ENCODE measurements at places on chromosomes 6 and 20.

DNA sequence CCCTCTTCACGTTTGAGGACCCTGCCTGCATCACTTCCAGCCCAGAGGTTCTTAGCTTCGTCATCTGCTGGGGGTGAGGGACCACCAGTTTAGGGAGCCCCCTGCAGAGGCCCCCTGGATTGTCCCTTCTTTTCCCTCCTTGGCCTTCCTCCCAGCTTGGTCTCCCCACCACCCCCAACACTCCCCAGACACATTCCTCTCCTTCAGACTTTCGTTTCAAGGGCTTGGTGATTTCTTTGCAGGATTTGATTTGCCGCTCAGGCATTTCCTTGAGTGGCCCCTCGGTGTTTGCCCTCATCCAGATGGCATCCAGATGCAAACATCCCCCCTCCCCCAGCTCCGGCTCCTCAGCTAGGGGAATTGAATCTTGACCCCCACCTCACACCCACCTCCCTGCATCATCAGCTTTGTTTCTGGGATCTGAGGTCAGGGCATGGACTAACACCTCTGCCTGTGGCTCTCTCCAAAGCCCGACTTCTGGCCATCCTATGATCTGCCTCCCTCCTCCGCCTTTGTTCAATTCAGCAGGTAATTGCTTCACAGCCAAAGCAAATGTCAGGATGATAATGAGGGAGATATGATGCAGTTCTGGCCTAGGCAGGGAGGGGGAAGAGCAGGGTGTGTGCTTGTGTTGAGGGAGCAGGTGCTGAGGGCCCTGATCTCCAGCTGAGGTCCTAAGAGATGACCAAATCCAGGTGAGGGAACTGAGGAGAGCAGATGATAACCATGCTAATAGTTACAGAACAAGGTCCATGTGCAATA, 141.5 kb downstream of the VEGFA start:
- no peak for DNase-seq
- H3K4me3 ChIP-seq: no peak overlapping the region
- H3K36me3 ChIP-seq: no peaks in the 10 kb centered on the region
- H3K27ac ChIP-seq: no peak overlapping the region
- peaks cover 2% of the 10 kb centered on the region for H3K27me3 ChIP-seq

DNA sequence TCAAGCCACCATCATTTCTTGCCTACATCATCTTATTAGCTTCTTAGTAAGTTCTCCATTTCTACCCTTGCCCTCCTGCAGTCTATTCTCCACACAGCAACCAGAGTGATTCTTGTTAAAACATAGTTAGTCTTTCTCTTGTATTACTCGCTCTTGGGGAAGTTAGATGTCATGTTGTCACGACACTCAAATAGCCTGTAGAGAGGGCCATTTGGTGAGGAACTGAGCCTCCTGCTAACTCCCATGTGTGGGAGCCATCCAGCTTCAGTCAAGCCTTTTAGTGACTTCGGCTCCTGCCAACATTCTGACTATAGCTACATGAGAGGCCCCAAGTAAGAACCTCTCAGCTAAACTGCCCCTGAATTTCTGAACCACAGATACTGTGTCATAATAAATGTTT, 395.4 kb downstream of the CDC5L start:
- H3K27ac ChIP-seq: no peak overlapping the region
- DNase-seq: no peak
- no peaks in the 10 kb centered on the region for H3K4me1 ChIP-seq
- no peaks in the 10 kb centered on the region for H3K27me3 ChIP-seq

DNA sequence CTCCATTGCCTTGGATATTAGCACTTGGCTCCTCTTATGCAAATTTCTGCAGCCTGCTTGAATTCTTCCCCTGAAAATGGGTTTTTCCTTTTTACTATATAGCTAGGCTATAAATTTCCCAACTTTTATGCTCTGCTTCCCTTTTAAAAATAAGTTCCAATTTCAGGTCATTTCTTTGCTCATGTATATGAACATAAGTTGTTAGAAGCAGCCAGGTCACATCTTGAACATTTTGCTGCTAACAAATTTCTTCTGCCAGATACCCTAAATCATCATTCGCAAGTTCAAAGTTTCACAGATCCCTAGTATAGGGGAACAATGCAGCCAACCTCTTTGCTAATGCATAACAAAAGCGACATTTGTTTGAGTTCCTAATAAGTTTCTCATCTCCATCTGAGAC, 34.5 kb upstream of the ENPP4 start:
- no peaks in the 10 kb centered on the region for H3K4me1 ChIP-seq
- no peaks in the 10 kb centered on the region for H3K27me3 ChIP-seq
- no peak overlapping the region for H3K27ac ChIP-seq
- H3K36me3 ChIP-seq: no peaks in the 10 kb centered on the region

DNA sequence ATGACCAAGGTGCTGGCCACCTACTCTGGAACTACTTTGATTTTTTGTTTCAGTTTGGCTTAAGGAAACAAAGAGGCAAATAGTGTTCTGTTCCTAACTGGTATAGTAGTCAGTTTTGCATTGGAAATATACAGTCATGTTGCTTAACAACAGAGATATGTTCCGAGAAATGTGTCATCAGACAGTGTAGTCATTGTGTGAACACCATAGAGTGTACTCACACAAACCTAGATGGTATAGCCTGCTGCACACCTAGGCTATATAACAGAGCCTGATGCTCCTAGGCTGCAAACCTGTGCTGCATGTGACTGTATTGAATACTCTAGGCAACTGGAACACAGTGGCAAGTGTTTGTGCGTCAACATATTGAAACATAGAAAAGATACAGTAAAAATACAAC, 80.4 kb downstream of the ARID1B start:
- no peaks in the 10 kb centered on the region for H3K27me3 ChIP-seq
- no peak overlapping the region for H3K4me3 ChIP-seq
- no peak overlapping the region for H3K27ac ChIP-seq
- no peaks in the 10 kb centered on the region for H3K36me3 ChIP-seq
- no peak for DNase-seq

DNA sequence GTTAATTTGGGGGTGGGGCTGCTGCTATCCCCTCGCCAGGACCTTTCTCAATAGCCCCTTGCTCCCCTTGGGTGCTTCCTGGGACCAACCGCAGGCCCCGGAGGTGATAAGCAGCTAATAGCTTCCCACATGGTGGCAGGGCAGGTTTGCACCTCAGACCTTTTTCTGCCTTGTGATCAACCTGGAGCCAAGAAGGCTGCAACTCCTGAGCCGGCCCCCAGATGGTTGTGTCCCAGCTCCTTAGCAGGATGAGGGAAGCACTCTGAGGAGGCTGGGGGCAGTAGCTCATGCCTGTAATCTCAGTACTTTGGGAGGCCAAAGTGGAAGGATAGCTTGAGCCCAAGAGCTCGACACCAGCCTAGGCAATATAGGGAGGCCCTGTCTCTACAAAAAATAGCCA, 85.5 kb downstream of the BMP7 start:
- no peaks in the 10 kb centered on the region for H3K4me1 ChIP-seq
- no peaks in the 10 kb centered on the region for H3K27me3 ChIP-seq
- no peaks in the 10 kb centered on the region for H3K36me3 ChIP-seq
- no peak overlapping the region for H3K4me3 ChIP-seq
- no peak overlapping the region for H3K27ac ChIP-seq

DNA sequence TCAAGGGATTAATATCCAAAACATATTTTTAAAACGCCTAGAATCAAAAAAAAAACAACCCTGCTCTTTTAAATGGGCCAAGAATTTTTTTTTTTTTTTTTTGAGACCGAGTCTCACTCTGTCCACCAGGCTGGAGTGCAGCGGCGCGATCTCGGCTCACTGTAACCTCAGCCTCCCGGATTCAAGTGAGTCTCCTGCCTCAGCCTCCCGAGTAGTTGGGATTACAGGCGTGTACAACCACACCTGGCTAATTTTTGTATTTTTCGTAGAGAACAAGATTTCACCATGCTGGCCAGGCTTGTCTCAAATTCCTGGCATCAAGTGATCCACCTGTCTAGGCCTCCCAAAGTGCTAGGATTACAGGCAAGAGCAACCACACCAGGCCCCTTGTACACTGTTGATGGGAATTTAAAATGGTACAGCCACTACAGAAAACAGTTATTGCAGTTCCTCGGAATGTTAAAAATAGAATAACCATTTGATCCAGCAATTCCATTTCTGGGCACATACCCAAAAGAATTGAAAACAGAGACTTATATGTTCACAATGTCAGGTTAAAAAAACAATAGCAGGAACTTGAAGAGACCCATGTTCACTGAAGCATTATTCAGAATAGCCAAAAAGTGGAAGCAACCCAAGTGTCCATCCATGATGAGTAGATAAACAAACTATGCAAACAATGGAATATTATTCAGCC, 3.1 kb upstream of the MYL9 start:
- DNase-seq: peak; percentile 65
- no peaks in the 10 kb centered on the region for H3K36me3 ChIP-seq
- no peak overlapping the region for H3K4me3 ChIP-seq
- H3K4me1 ChIP-seq: peaks cover 9% of the 10 kb centered on the region
- H3K27ac ChIP-seq: no peak overlapping the region

DNA sequence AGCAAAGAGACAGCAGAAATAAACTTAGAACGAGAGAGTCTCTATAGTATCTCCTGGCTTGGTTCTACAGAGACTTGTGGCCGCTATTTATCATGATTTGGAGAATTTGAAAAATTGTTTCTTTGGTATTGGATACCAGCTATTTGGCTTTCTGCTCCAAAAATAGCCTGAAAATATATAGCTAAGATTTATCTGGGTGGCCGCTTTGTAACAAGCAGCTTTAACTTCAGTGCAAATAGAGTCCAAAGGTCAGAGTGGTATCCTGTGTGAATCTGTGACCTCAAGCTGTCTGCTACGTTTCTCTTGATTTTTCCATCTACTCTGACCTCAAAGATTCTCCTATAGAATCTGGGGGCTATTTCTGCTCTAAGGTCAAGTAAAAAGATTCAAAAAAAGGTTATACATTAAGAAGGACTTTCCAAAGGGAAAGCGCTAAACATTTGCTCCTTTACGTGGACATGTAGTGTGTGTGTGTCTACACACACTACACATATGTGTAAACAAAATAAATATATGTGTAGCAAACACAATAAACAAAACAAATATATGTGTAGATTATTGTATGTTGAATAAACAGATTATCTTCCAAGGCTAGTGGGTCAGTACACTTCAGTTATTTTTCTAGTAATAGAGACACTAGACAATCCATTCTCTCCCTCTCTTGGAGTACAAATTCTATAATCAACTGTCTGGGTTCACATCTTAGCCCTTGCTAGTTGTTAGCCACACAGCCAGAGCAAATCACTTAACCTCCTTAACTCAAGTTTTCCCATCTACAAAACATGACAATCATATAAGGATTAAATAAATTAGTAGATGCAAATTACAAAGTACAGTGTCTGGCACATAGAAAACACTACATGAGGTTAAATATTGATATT, 40.8 kb downstream of the CHD6 start:
- no peaks in the 10 kb centered on the region for H3K36me3 ChIP-seq
- H3K27ac ChIP-seq: no peak overlapping the region
- no peak overlapping the region for H3K4me3 ChIP-seq
- H3K27me3 ChIP-seq: no peaks in the 10 kb centered on the region
- no peaks in the 10 kb centered on the region for H3K4me1 ChIP-seq
- DNase-seq: no peak

DNA sequence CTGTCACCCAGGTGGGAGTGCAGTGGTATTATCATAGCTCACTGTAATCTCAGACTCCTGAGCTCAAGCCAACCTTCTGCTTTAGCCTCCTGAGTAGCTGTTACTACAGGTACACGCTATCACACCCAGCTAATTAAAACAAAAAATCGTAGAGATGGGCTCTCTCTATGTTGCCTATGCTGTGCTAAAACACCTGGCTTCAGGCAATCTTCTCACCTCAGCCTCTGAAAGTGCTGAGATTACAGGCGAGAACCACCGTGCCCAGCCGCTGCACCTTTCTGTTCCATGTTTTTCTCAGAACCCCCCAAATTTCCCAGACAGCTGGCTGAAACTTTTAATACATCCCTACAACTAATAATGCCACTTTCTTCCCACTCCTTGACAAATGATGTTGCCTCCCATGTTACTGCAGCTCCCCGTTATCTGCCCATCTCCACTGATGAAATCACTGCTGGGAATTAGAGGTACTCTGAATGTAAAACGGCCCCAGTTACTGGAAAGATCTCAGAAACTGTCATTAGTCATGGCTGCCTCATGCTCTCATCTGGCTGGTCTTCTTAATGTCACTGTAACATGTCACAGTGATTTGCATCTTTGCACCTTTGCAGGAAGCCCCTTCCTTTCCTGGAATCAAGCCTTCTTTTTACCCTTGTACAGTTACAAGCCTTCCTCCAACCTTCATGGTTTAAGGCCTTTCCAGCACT, 697.5 kb downstream of the PRKN start:
- H3K27me3 ChIP-seq: no peaks in the 10 kb centered on the region
- DNase-seq: no peak
- no peaks in the 10 kb centered on the region for H3K4me1 ChIP-seq
- no peak overlapping the region for H3K4me3 ChIP-seq

GRCh38 chr20:1164871-1165270, 19.9 kb downstream of the TMEM74B start:
- no peaks in the 10 kb centered on the region for H3K27me3 ChIP-seq
- DNase-seq: no peak
- H3K36me3 ChIP-seq: peaks cover 24% of the 10 kb centered on the region
- H3K27ac ChIP-seq: no peak overlapping the region

DNA sequence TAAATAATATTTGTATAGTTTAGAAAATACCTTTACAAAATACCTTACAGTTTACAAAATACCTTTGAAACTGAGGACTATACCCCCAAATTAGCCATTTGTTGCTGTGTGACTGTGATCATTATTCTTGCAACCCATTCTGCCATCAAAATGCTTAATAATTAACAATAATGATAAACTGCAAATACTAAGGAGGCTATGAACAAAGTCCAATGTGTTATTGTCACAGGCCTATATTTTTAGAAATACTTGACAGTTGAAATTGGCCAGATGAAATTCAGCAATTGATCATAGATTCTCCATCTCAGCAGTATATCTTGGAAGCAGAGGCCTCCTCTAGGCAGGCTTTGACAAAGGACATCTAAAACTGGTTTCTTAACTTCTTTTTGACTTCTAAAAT, 178.6 kb downstream of the HS3ST5 start:
- H3K27ac ChIP-seq: no peak overlapping the region
- H3K27me3 ChIP-seq: no peaks in the 10 kb centered on the region
- no peak overlapping the region for H3K4me3 ChIP-seq
- no peak for DNase-seq
- H3K4me1 ChIP-seq: no peaks in the 10 kb centered on the region

- DNase-seq: no peak
- no peak overlapping the region for H3K27ac ChIP-seq
- no peaks in the 10 kb centered on the region for H3K4me1 ChIP-seq
Observed at GRCh38 chr6:98844244-98845210, 10.2 kb downstream of the POU3F2 start.

- H3K4me3 ChIP-seq: no peak overlapping the region
- no peak for DNase-seq
- H3K27me3 ChIP-seq: no peaks in the 10 kb centered on the region
- H3K36me3 ChIP-seq: peaks cover 4% of the 10 kb centered on the region
- peaks cover 5% of the 10 kb centered on the region for H3K4me1 ChIP-seq
Observed at GRCh38 chr20:35891375-35891774, 62.9 kb downstream of the SCAND1 start.

GRCh38 chr20:39282619-39283092, 320.5 kb downstream of the DHX35 start:
- no peaks in the 10 kb centered on the region for H3K36me3 ChIP-seq
- H3K27me3 ChIP-seq: no peaks in the 10 kb centered on the region
- no peak for DNase-seq
- H3K4me3 ChIP-seq: no peak overlapping the region
